Caki2 (cell line): ENCODE measurements at places on chromosomes 1 and 21.
A peak's percentile ranks its signal among the peaks of the same experiment; 100 is the strongest.

- peak; percentile 17 for DNase-seq
Observed at GRCh38 chr1:171366816-171367215, 52.8 kb downstream of the FMO4 start.

GRCh38 chr21:38869196-38869595, 63.5 kb downstream of the ETS2 start:
- DNase-seq: no peak

GRCh38 chr1:47805018-47805417, 192.2 kb downstream of the TRABD2B start:
- DNase-seq: no peak

DNA sequence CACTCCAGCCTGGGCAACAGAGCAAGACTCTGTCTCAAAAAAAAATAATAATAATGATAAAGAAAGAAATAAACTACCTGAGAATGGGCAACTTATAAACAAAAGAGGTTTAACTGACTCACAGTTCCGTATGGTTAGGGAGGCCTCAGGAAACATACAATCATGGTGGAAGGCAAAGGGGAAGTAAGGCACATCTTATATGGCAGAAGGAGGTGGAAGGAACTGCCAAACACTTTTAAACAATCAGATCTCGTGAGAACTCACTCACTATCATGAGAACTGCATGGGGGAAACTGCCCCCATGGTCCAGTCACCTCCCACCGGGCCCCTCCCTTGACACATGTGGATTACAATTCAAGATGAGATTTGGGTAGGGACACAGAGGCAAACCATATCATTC, 6.3 kb upstream of the EGLN1 start:
- no peak for DNase-seq

GRCh38 chr1:8314346-8315280, 3.3 kb upstream of the SLC45A1 start:
- peak; percentile 74 for DNase-seq

GRCh38 chr1:4752059-4752458, 97.7 kb downstream of the AJAP1 start:
- no peak for DNase-seq

- DNase-seq: no peak
Observed at GRCh38 chr1:207861442-207862177, 49.3 kb downstream of the CD34 start.

GRCh38 chr1:223363057-223363855, 720 bp downstream of the SUSD4 start:
- DNase-seq: no peak
